Activated T-helper 17 cell treated with anti-CD3 and anti-CD28 coated beads, Interleukin-2, amount 50 U/mL, for 72 hours (primary cell): ENCODE measurements at places on chromosomes 11 and 22. TPM values are rescaled to one million over a fixed set of nuclear protein-coding genes. Genes with fewer than 3 reads are reported as not detected.

DNA sequence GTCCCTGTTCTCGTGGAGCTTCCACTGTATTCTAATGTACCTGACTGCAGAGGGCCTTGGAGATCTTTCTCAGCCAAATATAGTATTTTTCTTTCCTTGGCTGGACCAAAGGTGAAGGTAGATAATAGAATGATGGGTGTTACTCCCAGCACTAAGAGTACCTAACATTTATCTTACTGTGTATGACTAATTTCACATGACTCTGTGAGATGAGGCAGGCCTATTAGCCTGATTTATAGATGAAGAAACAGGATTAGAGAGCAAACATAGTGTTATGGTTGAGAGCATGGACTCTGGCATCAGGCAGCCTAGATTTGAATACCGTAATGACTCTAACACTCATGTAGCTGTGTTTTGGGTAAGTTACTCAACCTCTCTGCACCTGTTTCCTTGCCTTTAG, 2.7 kb downstream of the ACO2 start:
- H3K4me1 ChIP-seq: peaks cover 28% of the 10 kb centered on the region
- no peak overlapping the region for H3K4me3 ChIP-seq
- ATAC-seq: no peak
- H3K36me3 ChIP-seq: peaks cover 52% of the 10 kb centered on the region
- H3K27me3 ChIP-seq: no peaks in the 10 kb centered on the region

DERL3 gene
- 9.3 TPM for total RNA-seq

- H3K4me1 ChIP-seq: no peaks in the 10 kb centered on the region
- no peaks in the 10 kb centered on the region for H3K27me3 ChIP-seq
- no peak overlapping the region for H3K27ac ChIP-seq
- H3K36me3 ChIP-seq: peaks cover 27% of the 10 kb centered on the region
These were observed 76.3 kb downstream of the PRCP start for GRCh38 chr11:82823647-82824619.

DNA sequence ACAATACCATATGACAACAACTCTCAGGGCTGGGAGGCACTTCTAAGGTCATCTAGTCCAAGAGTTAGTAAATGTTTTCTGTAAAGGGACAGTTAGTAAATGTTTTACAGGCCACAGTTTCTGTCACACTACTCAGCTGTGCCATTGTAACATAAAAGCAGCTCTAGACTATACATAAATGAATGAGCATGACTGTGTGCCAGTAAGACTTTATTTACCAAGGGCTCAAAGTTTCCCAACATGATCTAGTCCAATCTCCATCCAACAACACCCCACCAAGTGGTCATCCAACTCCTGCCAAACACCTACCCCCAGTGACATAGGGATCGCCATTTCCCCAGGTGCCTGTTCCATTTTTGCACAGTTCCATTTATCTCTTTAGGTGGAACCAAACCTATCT, 12.1 kb downstream of the SERGEF start:
- peaks cover 93% of the 10 kb centered on the region for H3K36me3 ChIP-seq
- ATAC-seq: no peak
- H3K4me1 ChIP-seq: no peaks in the 10 kb centered on the region

DNA sequence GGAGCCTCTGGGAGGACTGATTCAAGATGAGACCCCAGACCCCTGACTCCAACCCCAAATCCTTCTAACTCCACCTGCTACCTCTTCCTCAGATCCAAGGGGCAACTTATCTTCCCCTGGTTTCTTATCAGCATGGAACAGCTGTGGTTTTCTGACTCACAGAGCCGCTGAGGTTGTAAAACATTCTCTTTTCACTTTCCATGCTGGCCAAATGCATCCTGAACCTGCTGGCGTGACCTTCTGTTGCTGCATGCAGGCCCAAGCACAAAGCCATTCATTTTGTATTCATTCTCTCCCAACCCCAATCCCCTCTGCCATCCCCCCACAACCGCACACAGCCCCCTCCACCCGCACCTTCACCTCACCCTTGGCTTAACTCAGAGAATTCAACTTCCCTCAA, 70.3 kb downstream of the SEZ6L start:
- no peak overlapping the region for H3K4me3 ChIP-seq
- no peak for ATAC-seq
- H3K36me3 ChIP-seq: no peaks in the 10 kb centered on the region
- H3K4me1 ChIP-seq: no peaks in the 10 kb centered on the region
- no peak overlapping the region for H3K27ac ChIP-seq

TEX12 gene
- total RNA-seq: 0.24 TPM

ZPR1 gene
- 98.1 TPM for total RNA-seq

CYTH4 gene
- 53.7 TPM for total RNA-seq

DNA sequence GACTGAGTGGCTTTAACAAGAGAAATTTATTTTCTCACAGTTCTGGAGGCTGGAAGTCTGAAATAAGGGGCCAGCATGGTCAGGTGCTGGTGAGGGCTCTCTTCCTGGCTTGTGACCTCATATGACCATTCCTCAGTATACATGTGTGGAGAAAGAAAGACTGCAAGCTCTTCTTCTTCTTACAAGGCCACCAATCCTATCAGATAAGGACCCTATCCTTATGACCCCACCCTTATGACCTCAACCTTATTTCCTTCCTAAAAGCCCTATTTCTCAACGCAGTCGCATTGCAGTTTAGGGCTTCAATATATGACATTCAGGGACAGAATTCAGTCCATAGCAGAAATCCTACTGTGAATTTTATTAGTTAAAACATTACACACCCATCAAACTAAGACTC, 124.4 kb upstream of the RAG2 start:
- peaks cover 30% of the 10 kb centered on the region for H3K27me3 ChIP-seq
- no peak overlapping the region for H3K4me3 ChIP-seq
- H3K36me3 ChIP-seq: no peaks in the 10 kb centered on the region
- no peak for ATAC-seq
- H3K4me1 ChIP-seq: no peaks in the 10 kb centered on the region

- no peak overlapping the region for H3K4me3 ChIP-seq
- H3K36me3 ChIP-seq: no peaks in the 10 kb centered on the region
- H3K4me1 ChIP-seq: no peaks in the 10 kb centered on the region
- no peak overlapping the region for H3K27ac ChIP-seq
These were observed 95.0 kb downstream of the AASDHPPT start for GRCh38 chr11:106172386-106172991.

DNA sequence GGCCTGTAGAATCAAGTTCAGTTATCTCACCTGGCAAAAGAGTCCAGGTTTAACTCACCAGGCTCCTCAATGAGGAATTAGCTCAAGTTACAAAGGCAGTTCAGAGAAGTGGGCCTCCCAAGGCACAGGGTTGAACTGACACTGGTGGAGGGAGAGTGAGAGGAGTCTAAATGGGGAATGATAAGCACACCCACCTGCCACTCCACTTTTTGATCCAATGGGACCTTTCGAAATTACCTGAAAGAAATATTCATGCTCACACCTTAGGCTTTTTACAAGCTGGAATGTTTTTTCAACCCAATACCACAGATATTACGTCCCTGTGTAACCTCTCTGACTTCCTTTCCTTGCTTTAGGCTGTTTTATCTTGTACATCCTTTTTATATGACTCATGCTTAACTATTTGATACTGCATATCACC, 642.7 kb upstream of the TENM4 start:
- H3K4me1 ChIP-seq: no peaks in the 10 kb centered on the region
- H3K4me3 ChIP-seq: no peak overlapping the region
- no peaks in the 10 kb centered on the region for H3K27me3 ChIP-seq
- no peaks in the 10 kb centered on the region for H3K36me3 ChIP-seq
- no peak for ATAC-seq
- no peak overlapping the region for H3K27ac ChIP-seq

- no peak for ATAC-seq
- H3K36me3 ChIP-seq: no peaks in the 10 kb centered on the region
- H3K4me1 ChIP-seq: no peaks in the 10 kb centered on the region
- no peak overlapping the region for H3K27ac ChIP-seq
- H3K4me3 ChIP-seq: no peak overlapping the region
These were observed 138.5 kb downstream of the ARHGAP42 start for GRCh38 chr11:100825626-100826025.

MOV10L1 gene
- total RNA-seq: not detected

MS4A14 gene
- total RNA-seq: not detected

TRIM49 gene
- not detected for total RNA-seq

GLYAT gene
- total RNA-seq: 0.13 TPM

APOA4 gene
- not detected for total RNA-seq

- no peak overlapping the region for H3K27ac ChIP-seq
- H3K4me1 ChIP-seq: no peaks in the 10 kb centered on the region
- no peak for ATAC-seq
- no peak overlapping the region for H3K4me3 ChIP-seq
- H3K27me3 ChIP-seq: peaks cover 5% of the 10 kb centered on the region
These were observed 62.1 kb downstream of the ARHGAP8 start for GRCh38 chr22:44814266-44815098.
